Nucleus accumbens (tissue), 56 donors: ENCODE measurements at places on chromosomes 13 and 19.

GRCh38 chr13:112510987-112511685 is 76.8 kb downstream of the TUBGCP3 start:
- no peak for DNase-seq

DNA sequence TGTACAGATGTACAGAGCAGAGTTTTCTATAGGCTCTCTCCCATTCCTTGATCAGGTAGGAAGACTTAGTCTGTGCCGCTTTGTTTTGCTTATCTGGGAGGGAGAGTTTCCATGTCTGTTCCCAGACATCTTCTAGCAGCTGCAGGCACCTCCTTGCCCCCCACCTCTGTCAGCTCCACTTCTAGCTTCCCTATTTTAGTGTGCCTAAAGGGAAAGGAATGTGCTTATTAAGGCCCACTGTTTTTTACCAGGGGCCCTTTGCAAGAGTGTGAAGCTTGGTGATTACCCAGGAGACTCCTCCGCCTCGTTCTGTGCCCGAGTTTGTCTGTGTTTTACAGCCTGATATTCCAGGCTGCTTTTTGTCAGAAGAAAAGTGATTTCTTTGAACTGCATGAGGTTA is 1984.4 kb downstream of the OLFM4 start:
- no peak for DNase-seq

GRCh38 chr13:76992548-76993001 is 694 bp downstream of the CLN5 start:
- DNase-seq = no peak

DNA sequence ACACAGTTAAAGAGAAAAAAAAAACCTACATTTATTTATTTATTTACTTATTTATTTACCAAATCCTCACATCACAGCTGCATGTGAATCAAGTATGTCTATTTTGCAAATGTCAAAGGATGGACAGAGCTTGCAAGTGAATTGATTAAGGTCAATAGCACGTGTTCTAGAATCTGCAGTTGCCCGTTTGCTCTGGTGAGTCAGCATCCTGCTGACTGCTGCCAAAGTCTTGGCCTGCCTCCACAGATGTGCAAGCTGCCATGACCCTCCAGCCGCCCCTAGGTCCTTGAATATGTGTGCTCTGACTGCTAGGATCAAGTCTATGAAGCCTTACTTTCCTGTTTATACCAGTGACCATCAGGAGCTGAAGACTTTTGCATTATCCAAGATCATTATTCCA is 320.6 kb downstream of the GPC5 start:
- no peak for DNase-seq

- no peak for DNase-seq
Observed at GRCh38 chr13:32984857-32985626, 31.2 kb upstream of the KL start.

DNA sequence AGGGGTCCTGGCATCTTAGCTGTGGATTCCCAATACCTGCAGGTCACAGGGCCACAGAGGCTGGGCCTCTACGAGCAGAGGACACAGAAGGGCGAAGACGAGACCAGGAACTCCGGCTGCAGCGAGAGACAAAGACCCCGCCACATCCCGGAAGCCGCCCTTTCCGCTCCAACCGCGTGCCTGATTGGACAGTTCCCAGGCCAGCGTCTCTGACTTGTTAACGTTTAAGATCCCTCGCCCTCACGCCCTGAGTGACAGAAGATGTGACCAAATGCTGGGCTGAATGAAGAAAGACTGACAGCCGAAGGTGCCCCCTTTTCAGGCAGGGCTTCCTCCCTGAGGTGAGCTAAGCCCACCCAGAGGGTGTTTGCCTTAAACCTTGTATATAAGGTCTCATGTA is at the start of gene ZNF98:
ZNF98 (minus strand) TSS at position 136 of the 400 bp plus-strand sequence; CDS start at position 14, 122 bp downstream.
- peak; percentile 47 for DNase-seq

GRCh38 chr19:13848798-13849676 is 27.9 kb upstream of the NANOS3 start:
- DNase-seq = no peak

GRCh38 chr19:18427080-18427742 is 8.0 kb downstream of the SSBP4 start:
- no peak for DNase-seq

GRCh38 chr19:35553385-35554000 is 8.1 kb downstream of the TMEM147 start:
- DNase-seq = no peak

DNA sequence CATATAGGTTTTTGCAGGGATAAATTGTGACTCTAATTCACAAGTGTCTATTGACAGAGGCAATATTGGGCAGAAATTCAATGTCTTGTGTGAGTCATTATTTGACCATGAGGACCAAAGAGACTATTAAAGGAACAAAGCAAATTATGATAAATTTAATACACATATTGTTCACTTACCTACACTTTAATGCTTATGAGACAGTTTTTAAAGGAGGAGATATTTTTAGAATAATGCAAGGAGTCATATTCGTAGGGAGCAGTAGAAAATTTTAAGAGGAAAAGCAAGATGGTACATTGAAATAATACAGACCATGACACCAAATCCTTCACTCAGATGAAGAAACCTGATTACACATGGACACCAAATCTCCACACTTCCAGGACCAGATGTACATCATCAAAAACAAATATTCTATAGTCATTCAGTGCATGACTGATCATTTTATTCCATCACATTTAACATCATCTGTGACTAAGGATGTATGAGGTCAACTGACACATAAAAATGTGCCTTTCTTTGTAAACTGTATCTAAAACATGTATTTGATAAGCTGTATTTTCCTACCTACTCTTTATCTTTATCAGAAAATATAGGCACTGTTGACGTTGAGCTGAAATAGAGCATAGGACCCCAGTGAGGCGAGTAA is 4.2 kb upstream of the OR7A17 start:
- no peak for DNase-seq
